Sigmoid colon (tissue), 7 donors: ENCODE measurements at places on chromosomes 3 and 15. TPM values are rescaled to one million over a fixed set of nuclear protein-coding genes. Genes with fewer than 3 reads are reported as not detected.

Gene NR1I2
- polyA plus RNA-seq = 39.6 TPM

Gene ALDH1L1
- 8.5 TPM for polyA plus RNA-seq

Gene CHAC1
- 8.3 TPM for polyA plus RNA-seq

Gene GOLGA6L4
- 1.2 TPM for polyA plus RNA-seq

Gene FAM107A
- 18.1 TPM for polyA plus RNA-seq

Gene NMD3
- 21.0 TPM for polyA plus RNA-seq

Gene ZNF620
- polyA plus RNA-seq = 2.1 TPM

Gene RPL14
- polyA plus RNA-seq = 1,034 TPM

Gene OR5H2
- polyA plus RNA-seq = not detected

Gene SOX14
- polyA plus RNA-seq = not detected

Gene LRRIQ4
- not detected for polyA plus RNA-seq

Gene ANO10
- 30.2 TPM for polyA plus RNA-seq

Gene TERC
- polyA plus RNA-seq = 0.44 TPM

Gene GOLGA6B
- polyA plus RNA-seq = not detected

Gene MESP1
- 2.7 TPM for polyA plus RNA-seq

Gene GABPB1
- polyA plus RNA-seq = 8.4 TPM

Gene GOLGA8G
- not detected for polyA plus RNA-seq

Gene ZBED2
- 0.92 TPM for polyA plus RNA-seq

Gene LMCD1
- polyA plus RNA-seq = 11.4 TPM

Gene SCN11A
- polyA plus RNA-seq = 0.57 TPM

Gene C3orf22
- polyA plus RNA-seq = not detected

Gene INKA1
- polyA plus RNA-seq = not detected

Gene AQP9
- 2.8 TPM for polyA plus RNA-seq

Gene SCAMP2
- polyA plus RNA-seq = 33.0 TPM

Gene PDZRN3
- 16.1 TPM for polyA plus RNA-seq

Gene SEC22A
- polyA plus RNA-seq = 6.6 TPM

Gene SGO1
- 2.3 TPM for polyA plus RNA-seq

Gene GOLGA6L24
- not detected for polyA plus RNA-seq

Gene SCAMP5
- polyA plus RNA-seq = 18.3 TPM

Gene CFAP44
- polyA plus RNA-seq = 4.2 TPM

Gene CAPN3
- polyA plus RNA-seq = 11.4 TPM

Gene GUCA1C
- not detected for polyA plus RNA-seq

Gene ROBO2
- 0.23 TPM for polyA plus RNA-seq

Gene LSAMP
- polyA plus RNA-seq = 1.2 TPM

Gene CFAP100
- polyA plus RNA-seq = not detected

Gene CACNA1D
- polyA plus RNA-seq = 1.2 TPM
